ENCODE measurements at places on chromosomes 1 and 21. TPM values are rescaled to one million over a fixed set of nuclear protein-coding genes. Genes with fewer than 3 reads are reported as not detected.

DNA sequence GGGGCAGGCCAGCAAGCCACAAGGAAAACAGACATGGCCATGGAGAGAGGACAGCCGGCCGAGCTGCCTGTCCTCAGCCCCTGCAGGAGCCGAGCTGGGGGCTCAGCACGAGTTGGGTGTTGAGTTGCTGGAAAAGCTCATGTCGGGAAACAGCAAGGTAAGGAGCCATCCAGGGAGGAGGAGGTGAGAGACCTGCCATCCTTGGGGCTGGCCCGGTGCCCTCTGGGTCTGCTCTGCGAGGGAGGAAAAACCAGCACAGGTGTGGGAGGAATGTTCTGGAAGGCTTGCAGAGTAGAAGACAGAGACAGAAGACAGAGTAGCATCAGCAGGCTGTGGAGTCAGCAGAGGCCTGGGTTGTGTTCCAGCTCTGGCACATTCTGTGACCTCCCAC lies 548.8 kb downstream of the PTPRU start:
- DNase-seq, result no peak

DNA sequence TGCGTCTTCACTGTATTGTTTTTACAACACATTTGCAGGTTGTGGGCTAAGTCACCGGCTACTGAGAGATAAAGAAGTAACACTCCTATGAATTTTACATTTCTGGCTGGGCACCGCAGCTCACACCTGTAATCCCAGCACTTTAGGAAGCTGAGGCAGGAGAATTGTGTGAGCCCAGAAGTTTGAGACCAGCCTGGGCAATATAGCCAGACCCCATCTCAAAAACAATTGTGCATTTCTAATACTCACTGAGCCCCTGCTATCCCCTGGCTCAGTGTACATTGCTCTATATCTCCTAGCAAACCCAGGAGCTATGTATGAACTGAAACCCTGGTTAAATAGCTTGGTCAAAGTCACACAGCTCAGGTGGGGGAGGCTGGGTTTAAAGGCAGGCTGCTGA lies 108.7 kb downstream of the ZNF281 start:
- no peak for DNase-seq

- DNase-seq, result no peak
These were observed 112.2 kb downstream of the ITSN1 start for GRCh38 chr21:33754481-33754880.

- DNase-seq, result no peak
These were observed 158.3 kb upstream of the C1orf21 start for GRCh38 chr1:184228558-184228957.

- no peak for DNase-seq
These were observed 4.0 kb upstream of the PLEKHM2 start for GRCh38 chr1:15680131-15680530.

- peak; percentile 36 for DNase-seq
These were observed 35.1 kb upstream of the RGS7 start for GRCh38 chr1:241391926-241392710.

DNA sequence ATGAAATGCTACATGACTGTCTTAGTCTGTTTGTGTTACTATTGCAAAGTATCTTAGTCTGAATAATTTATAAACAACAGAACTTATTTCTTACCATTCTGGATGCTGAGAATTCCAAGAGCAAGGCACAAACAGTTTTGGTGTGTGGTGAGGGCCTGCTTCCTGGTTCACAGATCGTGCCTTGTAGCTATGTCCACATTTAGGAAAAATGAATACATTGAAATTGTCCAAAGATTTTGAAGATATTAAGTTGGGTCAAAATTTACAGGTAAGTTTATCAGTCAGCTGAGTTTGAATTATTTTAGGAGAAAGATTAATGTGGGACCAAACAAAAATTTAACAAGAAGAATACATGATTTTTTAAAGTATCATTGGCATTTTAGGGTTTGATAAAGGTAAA lies 293.5 kb downstream of the LTN1 start:
- no peak for DNase-seq

GRCh38 chr1:106879538-106879937 lies 176.9 kb upstream of the PRMT6 start:
- no peak for DNase-seq

GRCh38 chr1:234297668-234298067 lies 75.6 kb upstream of the COA6 start:
- no peak for DNase-seq

GRCh38 chr1:44316231-44316759 lies 38.8 kb downstream of the ERI3 start:
- DNase-seq, result peak; percentile 41

- DNase-seq, result no peak
These were observed 129.4 kb upstream of the CSF3R start for GRCh38 chr1:36612121-36612520.

- DNase-seq, result no peak
These were observed 2.1 kb upstream of the IPP start for GRCh38 chr1:45752441-45753052.

DNA sequence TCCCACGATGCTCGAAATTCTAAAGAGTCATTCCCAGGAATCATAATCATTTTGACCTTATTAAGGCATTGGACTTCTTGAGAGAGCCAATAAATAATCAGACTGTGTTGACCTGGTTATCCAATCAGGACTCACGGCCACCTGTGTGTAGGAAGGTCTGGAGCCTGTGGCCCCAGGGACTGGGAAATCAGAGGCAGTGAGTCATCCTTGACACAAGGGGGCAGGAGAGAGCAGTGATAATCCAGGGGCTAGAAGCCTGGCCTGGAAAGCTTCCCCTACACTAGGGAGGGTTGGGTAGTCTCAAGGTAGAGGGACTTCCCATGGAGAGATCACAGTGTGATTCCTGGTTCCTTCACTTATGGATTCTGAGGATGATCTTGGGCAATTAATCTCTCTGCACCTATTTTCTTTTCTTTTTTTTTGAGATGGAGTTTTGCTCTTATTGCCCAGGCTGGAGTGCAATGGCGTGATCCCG lies 4.7 kb downstream of the MR1 start:
- peak; percentile 84 for DNase-seq

- DNase-seq, result no peak
These were observed 68.6 kb downstream of the NTMT2 start for GRCh38 chr1:170214117-170215032.

DNA sequence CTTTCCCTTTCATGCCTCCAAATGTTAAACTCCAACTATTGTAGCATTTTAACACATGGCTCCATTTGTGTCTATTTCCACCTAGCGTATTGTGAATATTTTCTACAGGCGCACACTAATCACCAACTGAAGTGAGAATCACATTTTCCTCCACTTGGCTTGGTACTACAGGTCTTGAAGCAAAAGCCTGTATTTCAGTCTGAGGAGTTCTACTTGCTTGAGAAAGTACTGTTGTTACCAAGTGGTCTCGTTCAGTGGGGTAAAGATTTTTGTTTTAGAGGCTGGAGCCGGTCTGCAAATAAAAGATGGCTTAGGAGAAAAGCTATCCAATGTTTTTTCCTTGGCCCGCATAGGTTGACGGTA lies 550 bp upstream of the PTBP2 start:
- no peak for DNase-seq

GRCh38 chr1:147046189-147046862 lies 108.2 kb downstream of the NBPF12 start:
- no peak for DNase-seq

- DNase-seq, result no peak
These were observed 359.0 kb downstream of the ST6GALNAC3 start for GRCh38 chr1:76433526-76433925.

DNA sequence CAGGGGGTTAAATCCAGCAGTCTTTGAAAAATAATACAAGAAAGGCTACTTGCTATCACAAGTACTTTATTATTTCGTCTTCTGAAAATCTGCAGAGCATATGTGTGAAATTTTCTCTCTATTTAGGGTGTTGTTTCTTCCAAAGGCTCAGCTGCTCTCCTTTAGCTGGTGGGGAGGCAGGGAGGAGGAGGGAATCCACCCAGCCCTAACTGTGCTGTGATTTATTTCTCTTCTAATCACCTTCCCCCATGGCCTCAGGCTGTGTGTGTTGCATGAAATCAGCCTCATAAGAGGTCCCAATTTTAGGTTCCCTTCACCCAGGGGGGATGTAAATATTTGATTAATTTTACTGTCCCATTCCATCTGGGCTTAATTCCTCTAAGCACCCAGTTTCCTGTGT lies 77.6 kb upstream of the PGBD5 start:
- DNase-seq, result no peak

Gene GADD45A
- 22.5 TPM for total RNA-seq

Gene YY1AP1
- total RNA-seq, result 36.3 TPM

Gene TTLL7
- total RNA-seq, result 0.63 TPM

Gene GUCA2A
- total RNA-seq, result not detected

Gene PPP1R15B
- 17.5 TPM for total RNA-seq

Gene NUDT4B
- 11.9 TPM for total RNA-seq
